ENCODE measurements at places on chromosomes 5 and 9.

- no peak for DNase-seq
These were observed 24.5 kb upstream of the FCN1 start for GRCh38 chr9:134942011-134942787.

DNA sequence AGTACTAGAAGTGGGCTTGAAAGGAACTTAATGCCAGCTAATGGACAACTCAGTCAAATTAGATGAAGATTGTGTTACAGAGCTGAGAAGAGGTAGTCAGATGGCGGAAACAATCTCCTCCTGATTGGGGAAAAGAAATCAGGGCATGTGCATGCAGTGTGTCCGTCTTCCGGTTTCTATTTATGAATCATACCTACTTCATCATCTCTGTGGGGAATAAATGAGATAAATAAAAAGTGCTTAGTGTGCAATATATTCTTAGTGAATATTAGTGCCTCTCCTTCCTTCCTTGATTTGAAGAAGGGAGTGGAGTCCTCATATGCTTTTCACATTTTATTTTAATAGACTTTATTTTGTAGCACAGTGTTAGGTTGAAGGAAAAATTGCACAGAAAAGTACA is 108.7 kb upstream of the NFIL3 start:
- DNase-seq = no peak

DNA sequence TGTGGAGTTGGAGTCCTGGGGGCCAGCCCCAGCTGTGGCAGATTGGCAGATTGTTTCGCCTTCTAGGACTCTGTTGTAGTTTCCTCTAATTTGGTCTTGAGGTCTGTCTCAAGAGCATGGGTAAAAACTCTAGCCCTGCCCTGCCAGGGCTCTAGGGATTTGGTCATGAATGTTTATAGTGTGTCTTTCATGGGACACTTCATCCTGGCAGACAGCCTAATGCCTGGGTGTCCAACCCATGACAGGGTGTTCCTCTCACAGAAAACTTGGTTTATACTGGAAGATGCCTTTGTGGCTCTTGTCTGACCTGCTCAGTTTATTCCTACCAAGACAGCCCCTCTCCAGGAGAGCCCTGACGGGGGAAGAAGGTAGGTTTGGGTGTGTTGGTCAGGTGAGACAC is 45.5 kb downstream of the GALNT12 start:
- no peak for DNase-seq

- no peak for DNase-seq
These were observed 14.8 kb upstream of the COL5A1 start for GRCh38 chr9:134626571-134627416.

GRCh38 chr5:116572350-116573278 is 2.0 kb downstream of the SEMA6A start:
- DNase-seq = peak; percentile 74

GRCh38 chr9:8560560-8561525 is 761.3 kb upstream of the DMAC1 start:
- no peak for DNase-seq

DNA sequence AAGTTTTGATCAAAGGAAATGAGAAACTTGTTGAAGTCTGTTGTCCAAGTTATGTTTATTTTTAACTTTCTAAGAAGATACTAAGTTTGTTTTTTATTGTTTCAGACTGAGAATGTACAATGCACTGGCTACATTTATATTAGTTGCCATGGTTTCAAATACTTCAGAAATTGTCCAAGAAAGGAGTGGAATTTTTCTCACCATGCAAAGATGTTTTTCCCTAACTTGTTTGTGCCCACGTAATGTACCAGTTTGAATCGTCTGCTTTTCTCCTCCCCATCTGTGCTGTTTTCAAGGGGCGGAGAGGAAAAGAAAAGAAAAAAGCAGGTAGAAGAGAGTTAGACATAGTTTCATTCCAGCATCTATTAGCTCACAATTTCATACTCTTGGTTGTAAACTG is 407.0 kb downstream of the KCTD16 start:
- no peak for DNase-seq

GRCh38 chr9:5879419-5880181 is 11.1 kb upstream of the MLANA start:
- no peak for DNase-seq

DNA sequence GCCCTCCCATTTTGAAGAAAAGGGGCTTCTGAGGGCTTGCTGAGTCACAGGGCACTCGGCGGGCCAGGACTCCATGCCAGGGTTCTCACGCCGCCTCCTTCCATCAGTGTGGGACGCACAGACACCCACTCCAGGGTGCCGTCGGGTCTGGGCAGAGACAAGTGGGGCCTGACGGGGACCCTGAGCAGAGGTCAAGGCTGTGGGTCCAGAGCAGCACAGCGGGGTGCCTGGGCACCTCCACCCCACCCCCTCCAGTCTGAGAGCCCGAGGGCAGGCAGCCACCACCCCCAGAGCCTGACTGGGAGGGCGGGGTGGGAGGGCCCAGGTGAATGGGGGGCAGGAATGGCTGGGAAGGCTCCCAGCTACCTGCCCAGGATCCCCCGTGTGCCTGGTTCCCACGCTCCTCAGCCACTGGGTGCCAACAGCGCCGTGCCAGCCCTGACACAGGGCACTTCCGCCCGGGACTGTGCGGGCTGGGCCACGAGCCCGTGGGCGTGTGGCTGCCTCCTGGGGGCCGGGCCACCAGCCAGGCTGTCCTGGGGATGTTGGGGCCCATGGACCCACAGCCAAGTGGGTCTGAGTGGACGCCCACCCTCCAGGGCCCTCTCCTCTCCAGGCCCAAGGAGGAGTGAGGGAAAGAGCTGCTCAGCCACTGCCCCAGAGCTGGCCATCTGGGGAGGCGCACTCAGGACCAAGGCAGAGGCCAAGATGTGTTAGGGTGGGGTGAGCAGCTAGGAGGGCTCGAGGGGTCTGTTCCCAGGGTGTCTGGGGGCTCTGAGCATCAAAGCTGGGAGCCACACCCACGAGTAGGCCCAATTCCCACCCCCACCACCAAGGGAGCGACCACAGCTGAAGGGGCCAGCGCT is 10.1 kb upstream of the NRARP start:
- no peak for DNase-seq

DNA sequence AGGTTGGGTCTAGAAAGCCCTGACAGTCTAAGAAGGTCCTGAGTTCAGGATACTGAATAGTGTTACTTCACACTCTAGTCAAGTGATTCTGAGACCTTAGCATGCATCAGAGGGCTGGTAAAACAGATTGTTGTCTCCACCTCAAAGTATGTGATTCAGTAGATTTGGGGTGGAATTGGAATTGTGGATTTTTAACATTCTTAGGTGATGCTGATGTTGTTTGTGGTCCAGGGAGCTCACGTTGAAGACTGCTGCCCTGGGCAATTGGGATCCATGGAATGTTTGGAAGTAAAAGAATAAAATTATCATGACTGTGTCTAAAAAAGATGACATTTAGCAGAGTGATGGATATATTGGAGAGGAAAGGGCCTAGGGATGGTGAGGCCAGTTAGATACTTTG is 75.6 kb downstream of the VCAN start:
- no peak for DNase-seq

DNA sequence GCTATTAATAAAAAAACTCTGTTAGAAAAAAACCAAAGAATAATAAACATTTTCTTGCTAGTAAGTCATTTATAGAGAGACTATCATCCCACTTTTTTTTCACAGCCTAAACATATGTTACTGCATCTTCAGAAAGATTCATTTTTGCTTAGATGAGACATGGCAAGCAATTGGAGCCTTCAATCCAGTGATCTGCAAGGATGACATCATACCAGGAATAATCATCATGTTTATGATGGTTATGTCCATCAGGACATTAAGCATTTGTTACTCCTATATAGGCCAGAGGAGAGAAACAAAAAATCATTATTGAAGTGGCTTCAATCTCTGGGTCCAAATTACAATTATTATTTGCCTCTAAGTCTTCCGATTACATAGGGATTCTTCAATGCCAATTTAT is 626.3 kb upstream of the CCNG1 start:
- DNase-seq = no peak

DNA sequence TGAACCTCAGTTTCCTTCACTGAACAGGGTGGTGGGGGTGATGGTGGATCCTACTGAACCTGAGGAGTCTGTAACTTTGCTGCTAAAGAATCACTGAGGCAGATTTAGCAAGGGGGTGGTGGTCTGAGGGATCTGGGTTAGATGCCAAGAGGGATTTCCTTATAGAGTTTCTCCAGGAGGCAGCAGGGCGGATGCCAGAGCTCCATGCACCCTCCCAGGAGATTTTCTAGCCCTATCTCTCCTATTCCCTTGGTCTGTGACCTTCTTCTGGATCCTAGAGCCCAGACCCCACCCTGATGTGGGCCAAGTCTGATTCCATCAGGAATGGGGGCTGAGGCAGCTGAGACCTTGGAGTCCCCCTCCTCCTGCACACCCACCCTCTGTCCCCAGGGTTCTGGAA is 6.0 kb downstream of the PTGS1 start:
- DNase-seq = no peak

DNA sequence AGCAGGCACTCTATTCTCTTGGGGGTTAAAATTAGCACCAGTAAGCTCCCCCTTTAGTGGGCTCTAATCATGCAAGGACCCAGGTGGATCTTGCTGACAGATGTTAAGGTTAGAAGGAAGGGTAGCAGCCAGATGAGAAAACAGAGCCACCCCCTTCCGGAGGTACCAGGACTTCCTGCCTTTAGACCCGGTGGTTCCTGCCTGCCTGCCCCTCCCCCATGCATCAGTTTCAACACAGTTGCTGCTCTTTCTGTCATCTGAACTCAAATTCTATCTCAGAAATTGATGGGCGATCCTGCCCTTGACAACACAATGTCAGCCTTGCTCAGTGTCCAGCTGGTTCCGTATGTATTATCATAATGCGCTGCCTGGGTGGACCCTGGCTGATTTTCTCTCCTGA is 287.3 kb downstream of the EBF1 start:
- DNase-seq = no peak

DNA sequence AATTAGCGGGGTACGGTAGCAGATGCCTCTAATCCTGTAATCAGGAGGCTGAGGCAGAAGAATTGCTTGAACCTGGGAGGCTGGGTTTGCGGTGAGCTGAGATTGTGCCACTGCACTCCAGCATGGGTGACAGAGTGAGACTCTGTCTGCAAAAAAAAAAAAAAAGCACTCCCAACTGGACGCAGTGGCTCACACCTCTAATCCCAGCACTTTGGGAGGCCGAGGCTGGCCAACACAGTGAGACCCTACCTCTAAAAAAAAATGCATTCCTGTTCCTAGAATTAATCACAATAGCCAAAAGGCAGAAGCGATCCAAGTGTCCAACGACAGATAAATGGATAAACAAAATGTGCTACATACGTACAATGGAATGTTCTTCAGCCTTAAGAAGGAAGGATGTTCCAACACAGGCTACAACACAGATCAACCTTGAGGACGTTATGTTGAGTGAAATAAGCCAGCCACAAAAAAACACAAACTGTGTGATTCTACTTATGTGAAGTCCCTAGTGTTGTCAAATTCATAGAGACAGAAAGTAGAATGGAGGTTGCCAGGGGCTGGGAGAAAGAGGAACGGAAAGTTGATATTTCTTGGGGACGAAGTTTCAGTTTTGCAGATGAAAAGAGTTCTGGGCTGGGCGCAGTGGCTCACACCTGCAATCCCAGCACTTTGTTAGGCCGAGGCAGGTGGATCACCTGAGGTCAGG is 13.8 kb downstream of the FAM78A start:
- no peak for DNase-seq

- DNase-seq = no peak
These were observed 8.9 kb upstream of the BNC2 start for GRCh38 chr9:16879416-16879815.

- no peak for DNase-seq
These were observed 75.0 kb downstream of the TNC start for GRCh38 chr9:115042781-115043509.

- no peak for DNase-seq
These were observed 58.8 kb downstream of the GARNL3 start for GRCh38 chr9:127323393-127323792.

DNA sequence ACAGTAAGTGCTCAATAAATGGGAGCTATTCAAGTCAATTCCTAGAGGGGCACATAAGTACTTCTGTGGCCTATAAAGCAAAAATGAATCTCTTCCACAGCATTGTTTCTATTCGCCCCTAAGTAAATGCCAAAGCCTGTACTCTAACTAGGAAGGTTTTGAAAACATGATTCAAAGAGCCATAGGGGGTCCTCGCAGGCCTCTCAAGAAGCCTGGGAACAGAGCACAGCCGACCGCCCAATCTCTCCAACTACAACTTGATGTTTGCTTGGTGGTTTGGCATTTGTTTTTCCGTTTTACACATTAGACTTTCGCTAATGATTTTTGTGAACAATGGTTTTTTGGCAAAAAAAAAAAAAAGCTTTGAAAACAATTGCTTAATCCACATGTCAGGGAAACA is 19.4 kb downstream of the EFNA5 start:
- DNase-seq = no peak

- no peak for DNase-seq
These were observed at the start of gene PCDHB14 for GRCh38 chr5:141223112-141223783. PCDHB14 (plus strand) TSS chr5:141223343; CDS start chr5:141223506, 163 bp downstream.

- DNase-seq = no peak
These were observed 30.2 kb downstream of the LRRC70 start for GRCh38 chr5:62608529-62609511.

- no peak for DNase-seq
These were observed 22.2 kb downstream of the SCAI start for GRCh38 chr9:125121146-125121545.

DNA sequence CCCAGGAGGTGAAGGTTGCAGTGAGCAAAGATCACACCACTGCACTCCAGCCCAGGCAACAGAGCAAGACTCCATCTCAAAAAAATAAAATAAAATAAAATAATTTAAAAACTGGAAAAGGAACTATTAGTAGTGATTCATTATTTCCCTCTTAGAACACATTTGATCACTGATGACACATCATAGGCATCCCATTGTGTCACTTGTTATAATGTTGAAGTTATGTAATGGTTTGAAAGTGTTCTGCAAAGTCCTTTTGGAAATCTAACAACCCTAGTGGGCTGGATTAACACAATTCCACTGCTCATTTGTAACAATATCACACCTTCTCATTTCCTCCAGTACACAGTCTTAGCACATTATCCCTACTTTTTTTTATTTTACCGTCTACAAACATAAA is 81.8 kb upstream of the LMNB1 start:
- no peak for DNase-seq
